ELF-1 (cell line): ENCODE measurements at places on chromosomes 3 and 15.

DNA sequence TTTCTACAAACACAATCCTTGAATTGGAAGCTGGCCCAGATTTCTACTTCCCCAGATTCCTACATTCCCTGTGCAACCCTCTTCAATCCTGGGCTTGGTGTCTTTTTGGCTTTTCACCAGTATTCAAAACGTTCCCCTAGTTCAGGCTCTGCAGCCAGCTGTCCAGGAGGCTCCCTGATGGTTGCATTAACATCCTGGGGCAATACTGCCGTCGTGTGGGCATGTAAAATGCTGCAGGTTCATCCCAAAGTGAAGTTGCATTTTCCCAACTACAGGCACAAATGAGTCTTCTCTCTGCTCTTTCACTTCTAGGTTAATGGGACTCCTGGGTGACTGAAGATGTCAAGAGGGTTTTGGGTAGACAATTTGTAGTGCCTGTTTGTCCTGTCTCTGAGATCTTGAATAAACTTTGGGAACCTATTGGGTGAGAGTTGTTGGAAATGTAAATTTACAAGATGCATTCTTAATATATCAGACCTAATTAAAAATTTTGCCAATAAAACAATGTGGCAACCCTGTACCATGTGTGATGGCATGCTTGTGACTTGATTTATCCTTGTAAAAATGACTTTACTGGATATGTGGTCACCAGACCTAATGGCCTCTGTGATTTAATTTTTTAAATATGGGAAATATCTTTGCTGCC lies 28.6 kb downstream of the SOX14 start:
- DNase-seq: peak; percentile 80

DNA sequence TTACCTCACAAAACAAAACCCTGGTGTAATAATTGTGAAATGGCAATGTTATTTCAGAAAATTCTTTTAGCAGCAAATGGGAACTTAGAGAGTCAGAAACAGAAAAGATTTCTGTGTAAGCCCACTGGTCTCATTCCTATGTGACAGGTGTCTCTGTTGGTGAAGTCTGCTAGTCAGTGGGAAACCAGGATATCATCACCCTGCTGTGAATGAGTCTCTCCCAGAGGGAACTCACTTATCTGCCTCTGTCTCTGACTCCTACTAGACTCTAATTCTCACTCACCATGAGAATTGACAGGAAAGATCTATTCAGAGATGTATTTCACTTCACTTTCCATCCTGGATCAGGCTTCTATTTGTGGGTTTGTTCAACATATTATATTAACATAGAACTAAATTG lies 266.0 kb downstream of the EPHA3 start:
- no peak for DNase-seq

DNA sequence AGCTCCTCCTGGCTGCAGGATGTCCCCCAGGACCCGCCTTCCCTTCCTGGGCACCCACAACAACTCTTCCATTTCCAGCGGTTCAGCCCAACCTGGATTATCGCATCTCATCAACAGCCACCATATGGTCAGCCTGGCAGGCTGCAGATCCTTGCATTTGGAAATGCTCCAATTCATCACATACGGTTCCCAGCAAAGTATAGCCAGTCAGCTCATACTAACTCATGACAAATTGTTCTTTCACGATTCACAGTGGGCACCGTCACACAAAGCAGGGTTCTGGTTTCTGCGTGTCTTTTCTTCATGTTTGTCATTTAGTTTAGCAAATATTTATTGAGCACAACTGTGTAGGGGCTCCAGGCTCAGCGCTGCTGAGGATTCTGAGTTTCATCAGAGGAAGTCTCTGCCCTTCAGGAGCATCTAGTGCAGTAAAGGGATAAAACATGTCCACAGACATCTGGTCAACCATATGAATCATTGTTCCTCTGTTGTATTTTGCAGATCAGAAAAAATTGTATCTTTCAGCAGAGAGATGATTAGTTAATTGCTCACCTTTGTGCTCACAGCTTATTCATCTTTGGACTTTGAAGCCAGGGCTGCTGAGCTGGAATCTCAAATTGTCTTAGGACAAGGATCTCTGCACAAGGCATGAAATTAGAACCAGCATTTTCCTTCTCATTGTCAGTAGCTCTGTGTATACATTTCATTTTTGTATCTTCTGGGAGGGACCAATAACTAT lies 125.1 kb downstream of the GABRG3 start:
- DNase-seq: no peak

DNA sequence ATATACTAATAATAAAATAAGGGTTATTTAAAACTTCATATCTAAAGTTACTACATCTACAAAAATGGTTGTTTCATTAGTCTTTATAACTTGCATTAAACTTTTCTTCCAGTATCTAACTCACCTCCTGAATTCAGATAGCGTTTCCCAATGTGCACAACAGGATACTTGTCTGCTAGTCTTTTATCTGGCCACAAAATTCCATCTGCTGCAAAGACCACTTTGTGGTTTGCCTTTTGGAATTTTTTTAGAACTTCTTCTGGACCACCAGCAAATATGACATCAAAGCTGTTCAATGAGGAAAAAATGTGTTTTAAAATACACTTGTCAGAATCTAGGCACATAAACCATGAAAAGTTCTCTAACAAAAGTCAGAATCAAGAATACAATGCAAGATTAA lies 50.8 kb downstream of the PLOD2 start:
- DNase-seq: no peak

- peak; percentile 27 for DNase-seq
Observed at GRCh38 chr3:4687167-4687566, 194.0 kb downstream of the ITPR1 start.

DNA sequence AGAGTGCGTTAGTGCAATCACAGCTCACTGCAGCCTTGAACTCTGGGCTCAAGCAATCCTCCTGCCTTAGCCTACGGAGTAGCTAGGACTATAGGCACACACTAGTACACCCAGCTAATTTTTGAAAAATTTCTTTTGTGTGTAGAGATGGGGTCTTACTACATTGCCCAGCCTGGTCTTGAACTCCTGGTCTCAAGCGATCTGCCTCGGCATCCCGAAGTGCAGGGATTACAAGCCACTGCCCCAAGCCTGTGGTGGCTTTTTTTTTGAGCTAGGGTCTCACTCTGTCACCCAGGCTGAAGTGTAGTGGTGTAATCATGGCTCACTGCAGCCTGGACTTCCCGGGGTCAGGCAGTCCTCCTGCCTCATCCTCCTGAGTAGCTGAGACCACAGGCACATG lies 17.1 kb downstream of the PCCB start:
- no peak for DNase-seq

GRCh38 chr3:73094129-73094528 lies 32.7 kb downstream of the EBLN2 start:
- DNase-seq: peak; percentile 50

DNA sequence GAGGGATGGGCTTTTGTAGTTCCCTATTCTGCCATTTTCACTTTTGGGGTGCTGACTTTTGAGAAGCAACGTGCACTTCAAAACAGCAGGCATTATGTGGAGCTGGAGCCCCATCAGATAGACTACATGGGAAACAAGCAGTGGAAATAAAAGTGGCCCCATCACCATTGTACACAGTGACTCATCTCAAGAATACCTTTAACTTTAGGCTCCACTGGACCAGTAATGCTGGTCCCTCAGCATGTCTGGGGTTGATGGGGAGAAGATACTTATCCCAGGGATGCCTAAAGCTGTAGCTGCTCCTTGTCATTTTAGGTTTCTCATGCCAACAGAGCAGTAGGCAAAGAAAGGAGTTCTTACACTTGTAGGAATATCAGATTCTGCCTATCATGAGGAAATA lies 45.0 kb downstream of the LSM3 start:
- no peak for DNase-seq

GRCh38 chr3:105905328-105905727 lies 36.5 kb upstream of the CBLB start:
- no peak for DNase-seq

DNA sequence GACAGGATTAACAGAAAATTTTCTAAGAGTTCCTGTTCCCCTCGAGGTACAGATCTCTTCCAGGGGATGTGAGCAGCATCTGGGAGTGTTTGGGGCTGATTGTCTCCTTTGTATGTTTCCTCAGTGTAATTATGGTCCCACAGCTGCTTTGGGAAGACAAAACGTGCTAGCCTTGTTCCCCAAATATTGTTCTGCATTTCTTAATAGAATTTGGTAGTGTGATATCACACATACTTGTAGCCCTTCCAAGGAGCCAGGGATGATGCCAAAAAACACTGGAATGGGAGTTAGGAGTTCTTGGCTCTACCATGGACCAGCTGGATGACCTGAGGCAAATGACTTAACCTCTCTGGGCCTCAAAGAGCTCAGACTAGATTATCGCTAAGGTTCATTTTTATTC lies 19.0 kb upstream of the AGBL1 start:
- DNase-seq: no peak

DNA sequence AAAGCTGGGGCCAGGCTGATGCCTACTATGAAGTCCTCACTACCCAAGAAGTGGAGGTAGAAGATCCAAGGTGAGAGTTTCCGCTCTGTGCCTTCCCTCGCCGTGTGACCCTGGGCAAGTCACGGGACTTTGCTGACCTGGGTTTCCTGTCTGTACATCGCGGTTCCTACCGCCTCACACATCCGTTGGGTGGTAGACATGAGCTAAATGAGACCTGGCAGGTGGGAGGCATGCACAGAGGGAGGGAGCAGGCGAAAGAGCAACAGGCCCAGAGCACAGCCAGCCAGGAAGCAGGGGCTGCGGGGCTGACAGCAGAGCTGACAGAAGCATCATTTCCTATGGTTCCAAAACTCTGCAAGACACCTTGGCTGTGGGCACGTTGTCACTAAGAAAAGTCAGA lies 157.3 kb upstream of the BHLHE40 start:
- no peak for DNase-seq

DNA sequence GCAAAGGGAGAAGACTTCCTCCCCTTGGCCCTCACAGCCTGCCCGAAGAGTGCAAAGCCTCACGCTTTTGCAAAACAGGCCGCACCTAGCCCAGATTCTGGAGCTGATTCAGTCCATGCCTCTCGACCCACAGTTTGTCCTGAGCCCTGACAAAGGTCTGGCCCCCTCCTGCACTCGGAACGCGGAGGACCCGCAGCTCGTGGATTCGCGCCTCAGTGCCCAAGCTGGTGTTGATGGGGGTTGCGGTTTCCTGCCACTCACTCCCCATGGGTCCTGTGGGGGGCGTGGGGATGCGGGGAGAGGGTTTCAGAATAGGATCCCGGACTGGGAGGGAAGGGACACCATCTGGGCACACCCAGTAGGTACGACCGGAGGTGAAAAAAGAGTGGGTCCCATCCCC lies 594 bp upstream of the CRABP1 start:
- DNase-seq: no peak

DNA sequence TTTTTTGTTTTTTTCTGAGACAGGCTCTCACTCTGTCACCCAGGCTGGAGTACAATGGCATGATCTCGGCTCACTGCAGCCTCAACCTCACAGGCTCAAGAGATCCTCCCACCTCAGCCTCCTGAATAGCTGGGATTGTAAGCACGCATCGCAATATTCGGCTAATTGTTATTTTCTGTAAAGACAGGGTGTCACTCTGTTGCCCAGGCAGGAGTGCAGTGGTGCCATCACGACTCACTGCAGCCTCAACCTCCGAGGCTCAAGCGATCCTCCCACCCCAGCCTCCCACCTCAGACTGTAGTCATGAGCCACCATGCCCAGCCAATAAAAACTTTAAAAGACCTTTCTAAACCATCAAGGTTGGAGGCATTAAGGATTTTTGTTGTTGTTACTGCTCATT lies 57.4 kb upstream of the TFRC start:
- no peak for DNase-seq

DNA sequence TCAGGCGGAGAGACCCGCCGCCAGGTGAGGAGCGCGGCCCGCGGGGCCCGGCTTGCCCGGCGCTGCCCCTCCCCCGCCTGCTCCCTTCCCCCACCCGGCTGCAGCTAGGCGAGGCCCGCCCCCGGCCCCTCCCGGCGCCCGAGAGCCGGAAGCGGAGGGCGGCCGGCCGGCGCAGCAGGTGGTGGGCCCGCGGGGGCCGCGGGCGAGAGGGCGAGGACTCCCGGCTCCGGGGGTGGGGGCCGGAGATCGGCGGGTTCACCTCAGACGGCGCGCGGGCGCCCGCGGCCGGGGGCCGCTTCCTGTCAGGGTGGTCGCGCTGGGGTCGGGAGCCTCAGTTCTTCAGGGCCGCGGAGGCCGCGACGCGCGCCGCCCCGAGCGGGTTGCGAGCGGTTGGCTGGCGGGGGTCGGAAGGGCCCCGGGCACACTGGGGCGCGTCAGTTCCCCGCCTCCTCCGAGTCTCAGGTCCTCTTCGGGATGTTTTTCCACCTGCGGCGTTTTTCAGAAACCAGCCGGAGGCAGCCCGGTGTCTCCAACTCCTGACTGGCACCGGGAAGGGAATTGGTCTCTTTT lies 395 bp downstream of the ZFAND6 start:
- DNase-seq: peak; percentile 90

- DNase-seq: no peak
Observed at GRCh38 chr3:62559831-62560445, 186.6 kb upstream of the FEZF2 start.

GRCh38 chr15:25772500-25772899 lies 90.6 kb downstream of the ATP10A start:
- no peak for DNase-seq

DNA sequence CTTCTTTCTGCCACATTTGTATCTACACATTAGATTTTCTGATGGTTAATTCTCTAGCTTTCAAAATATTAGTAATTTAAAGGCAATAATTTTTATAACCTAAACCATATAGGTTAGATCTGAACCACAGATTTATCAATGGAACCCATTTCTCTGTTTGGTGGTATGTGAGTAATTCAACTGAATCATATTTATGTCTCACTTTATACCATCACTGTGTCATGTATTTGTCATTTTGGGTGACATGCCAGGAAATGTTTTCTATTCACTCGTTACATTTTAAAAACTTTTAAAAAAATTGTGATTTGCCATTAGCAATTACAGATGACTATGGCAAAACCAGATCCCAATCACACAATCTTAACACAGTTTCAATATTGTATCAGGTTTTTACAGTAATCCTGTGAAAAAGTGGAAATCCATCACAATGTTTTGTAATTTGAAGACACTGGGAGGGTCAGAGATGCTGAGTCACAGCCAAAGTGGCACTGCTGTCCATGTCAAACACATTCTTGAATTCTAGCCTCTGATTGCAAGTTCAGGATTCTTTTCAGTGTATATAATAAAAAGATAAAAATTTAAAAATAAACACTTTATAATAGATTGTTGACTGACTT lies 356.0 kb upstream of the RBMS3 start:
- no peak for DNase-seq

DNA sequence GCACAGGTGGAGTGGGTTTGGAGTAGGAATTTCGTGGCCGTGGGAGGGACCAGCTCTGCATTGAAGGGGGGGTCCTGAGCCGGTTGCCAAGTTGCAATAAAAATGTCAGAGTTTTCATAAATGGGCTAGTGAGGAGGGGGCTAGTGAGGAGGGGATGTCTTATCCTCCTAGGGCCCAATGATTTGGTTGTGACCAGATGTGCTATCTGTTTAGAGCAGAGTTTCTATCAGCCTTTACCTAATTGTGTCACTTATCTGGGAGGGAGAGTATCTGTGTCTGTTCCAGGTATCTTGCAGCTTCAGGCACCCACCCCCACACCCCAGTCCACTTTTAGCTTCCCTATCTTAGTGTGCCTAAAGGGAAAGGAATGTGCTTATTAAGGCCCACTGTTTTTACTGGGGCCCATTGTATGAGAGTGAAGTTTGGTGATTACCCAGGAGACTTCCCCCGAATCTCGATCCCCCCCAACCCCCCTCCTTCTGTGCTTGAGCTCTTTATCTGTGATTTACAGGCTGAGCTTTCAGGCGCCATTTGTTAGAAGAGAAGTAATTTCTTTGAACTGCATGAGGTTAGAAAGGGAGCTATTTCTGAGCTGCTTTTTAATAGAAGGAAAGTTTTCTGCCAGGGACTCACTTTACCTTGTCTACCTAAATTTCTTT lies 42.6 kb downstream of the PPCDC start:
- DNase-seq: no peak

GRCh38 chr15:64748251-64748650 lies 27.1 kb downstream of the RBPMS2 start:
- no peak for DNase-seq
